ENCODE measurements at places on chromosomes 1 and 21.

DNA sequence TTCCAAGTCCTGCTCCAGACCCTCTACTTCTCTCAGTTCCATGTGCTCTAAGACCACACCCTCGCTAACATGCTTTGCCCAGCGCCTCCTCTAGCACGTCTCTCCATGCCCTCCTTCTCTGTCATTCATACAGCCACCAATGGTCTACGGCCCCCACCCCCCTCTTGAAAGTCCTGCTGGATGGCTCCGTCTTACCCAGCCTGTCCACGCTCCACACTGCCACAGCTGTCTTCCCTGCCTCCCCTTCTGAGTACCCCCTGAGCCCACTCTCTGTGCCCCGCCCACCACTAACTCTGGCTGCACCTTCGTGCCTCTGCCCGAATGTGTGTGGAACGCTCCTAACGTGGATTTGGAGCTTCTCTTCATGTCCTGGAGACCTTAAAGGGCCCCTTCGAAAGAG is 244.6 kb downstream of the TRABD2B start:
- no peak for ATAC-seq

- ATAC-seq, result peak; percentile 49
Observed at GRCh38 chr1:15756143-15757015, 2.2 kb upstream of the FBLIM1 start.

DNA sequence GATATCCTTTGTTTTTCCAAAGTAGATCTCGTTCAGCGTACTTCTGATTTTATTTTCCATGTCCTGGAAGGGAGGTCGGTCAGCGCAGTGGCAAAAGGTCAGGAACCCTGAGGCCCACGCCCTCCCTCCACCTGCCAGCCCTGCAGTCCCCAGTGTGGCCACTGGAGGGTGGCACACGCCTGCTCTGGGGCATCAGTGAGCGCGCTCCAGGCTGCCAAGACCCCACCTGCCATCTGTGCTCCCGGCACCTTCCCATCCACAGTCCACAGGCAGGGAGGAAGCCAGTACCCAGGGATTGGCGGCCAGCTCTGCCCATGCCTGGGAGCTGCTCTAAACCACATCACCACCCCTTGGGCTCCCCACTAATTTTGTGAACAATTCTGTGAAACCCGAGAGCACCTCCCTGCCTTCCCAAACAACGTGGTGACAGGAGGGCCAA is 32.3 kb downstream of the SLC66A1 start:
- peak; percentile 55 for ATAC-seq

- ATAC-seq, result no peak
Observed at GRCh38 chr1:209207701-209208286, 375.7 kb upstream of the CAMK1G start.

- peak; percentile 78 for ATAC-seq
Observed at GRCh38 chr1:5954964-5955363, 37.3 kb downstream of the NPHP4 start.

GRCh38 chr1:156691191-156691590 is 14.0 kb upstream of the NES start:
- no peak for ATAC-seq

GRCh38 chr1:74969566-74970135 is 164.5 kb upstream of the LHX8 start:
- ATAC-seq, result no peak

GRCh38 chr1:238677567-238677966 is 708.8 kb upstream of the CHRM3 start:
- ATAC-seq, result no peak

DNA sequence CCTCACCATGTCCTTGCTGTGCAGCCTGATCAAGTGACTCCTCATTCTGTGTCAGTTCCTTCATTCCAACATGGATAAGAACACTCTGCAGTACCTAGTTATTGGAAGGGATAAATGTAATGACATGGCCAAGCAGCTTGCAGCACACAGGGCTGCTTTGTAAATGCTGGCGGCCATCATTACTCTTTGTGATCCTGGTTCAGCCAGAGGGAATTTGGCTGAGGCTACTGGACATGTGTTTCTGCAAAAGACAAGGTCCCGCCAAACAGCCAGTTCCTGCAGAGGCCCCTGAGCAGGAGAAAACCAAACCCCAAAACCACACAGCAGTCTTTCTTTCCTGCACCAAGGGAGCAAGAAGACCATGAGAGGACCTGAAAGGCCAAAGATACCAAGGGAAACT is 495.8 kb downstream of the AJAP1 start:
- no peak for ATAC-seq

GRCh38 chr1:151060657-151061421 is 642 bp downstream of the MLLT11 start:
- no peak for ATAC-seq

- no peak for ATAC-seq
Observed at GRCh38 chr1:237763137-237763536, 127.6 kb downstream of the ZP4 start.

DNA sequence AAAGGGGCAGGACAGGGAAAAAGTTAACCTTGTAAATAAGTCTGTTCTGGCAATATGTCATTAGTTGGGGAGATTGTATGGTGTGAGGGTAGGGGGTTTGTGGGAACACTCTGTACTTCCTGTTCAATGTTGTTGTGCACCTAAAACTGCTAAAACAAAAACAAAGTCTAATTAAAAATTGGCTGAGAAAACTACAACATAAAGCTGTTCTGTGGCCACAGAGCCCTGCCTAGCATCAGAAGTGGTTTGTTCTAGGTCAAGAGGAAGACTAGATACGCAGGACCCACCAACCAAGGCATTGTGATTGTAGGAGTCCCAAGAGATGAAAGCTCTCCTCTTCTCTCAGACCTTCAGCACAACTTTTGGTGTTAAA is 81.0 kb upstream of the LRRC8D start:
- ATAC-seq, result no peak

GRCh38 chr21:27776925-27777553 is 810.2 kb upstream of the ADAMTS5 start:
- no peak for ATAC-seq

- peak; percentile 31 for ATAC-seq
Observed at GRCh38 chr1:168709405-168710363, 19.3 kb downstream of the DPT start.

GRCh38 chr1:161787355-161787754 is 21.2 kb downstream of the ATF6 start:
- no peak for ATAC-seq

DNA sequence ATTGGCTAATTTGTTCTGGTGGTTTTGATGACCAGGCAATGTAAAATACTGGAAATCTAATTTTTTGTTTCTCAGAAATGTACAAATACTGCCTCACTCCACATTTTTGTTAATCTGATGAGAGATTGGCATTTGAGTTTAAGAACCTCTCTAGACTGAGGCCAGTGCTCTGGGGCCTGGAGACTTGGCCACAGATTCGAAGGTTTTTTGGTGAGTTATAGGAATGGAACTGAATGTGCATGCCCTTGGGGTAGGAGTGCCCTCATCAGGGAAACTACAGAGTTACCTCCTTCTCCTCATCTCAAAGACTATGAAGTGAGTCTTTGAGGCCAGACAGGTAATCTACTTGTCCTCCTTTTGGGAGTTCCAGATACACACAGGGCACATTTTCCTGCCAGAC is 347.9 kb downstream of the LTN1 start:
- no peak for ATAC-seq

DNA sequence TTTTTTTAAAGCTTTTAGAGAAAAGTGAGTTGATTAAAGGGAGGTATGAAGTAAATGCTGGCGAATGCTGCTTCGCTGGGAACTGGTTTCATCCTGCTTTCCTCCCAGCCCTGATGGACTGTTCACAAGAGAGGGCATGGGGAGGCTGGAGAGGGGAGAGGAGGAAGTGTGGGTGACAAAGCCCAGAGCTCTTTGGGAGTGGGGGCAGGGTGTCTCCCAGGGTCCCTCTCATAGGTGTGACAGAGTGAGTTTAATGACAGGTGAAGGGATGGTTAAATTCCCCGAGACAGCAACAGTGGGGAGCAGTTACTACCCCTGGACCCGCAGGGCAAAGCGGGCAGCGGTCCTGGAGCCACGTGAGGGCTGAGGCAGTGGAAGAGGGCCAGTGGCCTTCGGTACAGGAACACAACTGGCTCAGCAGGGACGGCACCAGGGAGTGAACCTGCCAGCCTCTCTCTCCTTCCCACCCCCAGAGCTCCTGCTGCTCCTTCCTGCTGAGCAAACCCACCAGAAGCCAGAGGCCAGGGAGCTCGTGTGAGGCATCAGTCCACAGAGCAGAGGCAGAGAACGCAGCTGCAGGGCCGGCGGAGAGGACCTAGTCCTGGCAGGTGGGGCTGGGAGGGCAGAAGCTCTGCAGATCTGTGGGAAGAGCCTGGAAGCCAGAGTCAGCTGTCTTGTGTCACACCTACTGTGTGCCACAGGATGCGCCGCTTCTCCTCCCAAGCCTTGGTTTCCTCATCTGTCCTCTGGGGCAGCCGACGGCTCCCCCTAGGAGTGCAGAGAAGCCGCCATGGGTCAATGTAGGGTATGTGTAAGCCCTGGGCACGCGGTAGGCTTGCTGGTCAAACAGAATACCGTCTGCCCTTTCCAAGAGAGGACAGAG is 20.9 kb upstream of the LRP8 start:
- ATAC-seq, result no peak

DNA sequence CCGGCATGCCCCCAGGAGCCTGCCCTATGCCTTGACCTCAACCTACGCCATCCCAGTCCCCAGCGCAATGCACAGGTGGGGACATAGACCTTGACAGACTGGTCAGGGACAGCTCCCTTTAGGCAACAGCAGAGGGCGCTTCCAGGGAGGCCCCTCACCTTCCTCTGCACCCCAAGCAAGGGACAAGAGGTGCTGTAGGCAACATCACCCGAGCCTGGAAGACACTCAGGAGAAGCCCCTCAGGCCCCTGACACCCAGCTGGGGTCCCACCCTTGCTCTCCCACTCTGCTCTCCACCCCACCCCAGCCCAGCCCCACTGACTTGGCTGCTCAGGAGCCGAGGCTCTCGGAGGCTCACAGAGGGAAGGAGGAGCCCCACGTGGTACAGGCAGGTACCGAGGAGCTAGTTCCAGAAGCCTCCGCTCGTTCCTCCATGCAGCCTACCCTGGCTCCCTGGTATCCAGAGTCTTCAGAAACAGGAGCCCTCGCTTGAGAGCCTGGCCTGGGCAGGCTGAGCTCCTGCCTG is 2.4 kb upstream of the WNT3A start:
- peak; percentile 69 for ATAC-seq

DNA sequence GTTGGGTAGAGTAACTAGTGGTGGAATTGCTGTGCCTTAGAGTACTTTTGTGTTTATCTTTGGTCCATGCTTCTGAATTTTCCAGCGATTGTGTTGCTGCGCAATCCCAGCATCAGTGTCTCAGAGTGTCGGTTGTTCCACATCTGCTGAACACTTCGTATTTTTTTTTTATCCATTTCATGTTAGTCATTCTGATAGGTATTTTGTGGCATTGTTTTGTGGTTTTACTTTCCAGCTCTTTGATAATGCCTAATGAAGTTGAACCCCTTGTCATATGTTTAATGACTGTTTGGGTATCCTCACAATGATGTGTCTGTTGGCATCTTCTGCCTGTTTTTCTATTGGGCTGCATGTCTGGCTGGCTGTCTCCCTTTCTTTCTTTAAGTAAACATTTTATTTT is 13.6 kb downstream of the TUFT1 start:
- ATAC-seq, result no peak

DNA sequence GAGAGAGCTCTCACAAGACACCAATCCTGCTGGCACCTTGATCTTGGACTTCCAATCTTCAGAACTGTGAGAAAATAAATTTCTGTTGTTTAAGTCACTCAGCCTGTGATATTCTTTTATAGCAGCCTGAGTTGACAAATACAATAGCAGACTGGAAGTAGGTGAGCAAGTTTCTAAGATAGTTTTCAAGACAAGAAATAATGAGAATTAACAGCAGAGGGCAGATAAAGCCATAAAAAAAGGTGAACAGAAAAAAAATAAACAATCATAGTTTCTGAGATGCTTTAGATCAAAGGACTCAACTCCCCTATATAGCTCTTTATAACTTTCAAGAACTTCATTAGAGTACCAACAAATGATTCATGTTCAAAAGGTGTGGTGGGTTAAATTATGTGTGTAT is 119.8 kb downstream of the PLPPR5 start:
- no peak for ATAC-seq

GRCh38 chr1:18341291-18342069 is 139.2 kb upstream of the KLHDC7A start:
- no peak for ATAC-seq

GRCh38 chr1:44557778-44558177 is 116.5 kb downstream of the TMEM53 start:
- no peak for ATAC-seq

DNA sequence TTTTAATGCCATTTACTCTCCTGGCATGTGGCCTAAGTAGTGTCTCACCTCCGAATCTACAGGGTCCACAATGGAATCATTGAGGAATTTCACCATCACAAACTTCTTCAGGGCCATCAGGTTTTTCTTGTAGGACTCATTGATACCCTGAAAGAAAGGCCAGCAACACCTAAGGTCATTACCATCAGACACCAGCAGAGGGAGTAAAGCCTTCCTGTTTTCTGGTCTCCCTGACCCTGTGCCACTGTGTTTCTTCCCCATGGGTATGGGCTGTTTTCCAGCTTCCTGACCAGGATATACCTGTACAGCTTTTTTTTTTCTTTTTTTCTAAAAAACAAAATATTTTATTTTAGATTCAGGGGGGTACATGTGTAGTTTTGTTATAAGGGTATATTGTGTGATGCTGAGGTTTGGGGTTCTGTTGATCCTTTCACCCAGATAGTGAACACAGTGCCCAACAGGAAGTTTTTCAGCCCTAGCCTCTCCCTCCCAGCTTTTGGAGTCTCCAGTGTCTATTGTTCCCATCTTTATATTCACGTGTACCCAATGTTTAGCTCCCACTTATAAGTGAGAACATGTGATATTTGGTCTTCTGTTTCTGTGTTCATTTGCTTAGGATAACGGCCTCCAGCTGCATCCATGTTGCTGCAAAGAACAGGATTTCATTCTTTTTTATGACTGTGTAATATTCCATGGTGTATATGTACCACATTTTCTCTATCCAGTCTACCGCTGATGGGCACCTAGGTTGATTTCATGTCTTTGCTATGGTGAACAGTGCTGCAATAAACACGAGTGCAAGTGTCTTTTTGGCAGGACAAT is 18.3 kb downstream of the PPT1 start:
- ATAC-seq, result peak; percentile 65

DNA sequence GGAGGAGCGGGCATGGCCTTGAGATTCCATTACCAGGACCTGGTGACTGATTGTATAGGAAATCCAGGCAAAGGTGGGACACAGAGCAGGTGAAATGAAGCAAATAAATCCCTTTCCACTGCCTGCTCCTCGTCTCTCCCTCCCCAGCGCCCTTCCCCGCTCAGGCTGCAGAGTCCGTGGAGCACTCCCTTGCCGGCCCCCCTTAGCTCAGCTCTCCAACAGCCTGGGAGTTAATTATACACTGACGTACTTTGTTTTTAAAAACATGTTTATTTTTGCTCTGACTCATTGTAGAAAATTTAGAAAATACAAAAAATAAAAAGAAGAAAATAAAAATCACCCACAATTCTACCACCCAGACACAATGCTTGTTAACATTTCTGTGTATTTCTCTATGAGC is 61.7 kb downstream of the LGR6 start:
- ATAC-seq, result no peak

Data from activated T-helper 17 cell treated with anti-CD3 and anti-CD28 coated beads, Interleukin-2, amount 50 U/mL, for 72 hours (primary cell).